ENCODE measurements at places on chromosomes 2 and 18.

GRCh38 chr18:79361766-79362522 is 33.8 kb upstream of the NFATC1 start:
- H3K4me3 ChIP-seq = no peak overlapping the region
- no peak for DNase-seq
- H3K27me3 ChIP-seq = no peaks in the 10 kb centered on the region

DNA sequence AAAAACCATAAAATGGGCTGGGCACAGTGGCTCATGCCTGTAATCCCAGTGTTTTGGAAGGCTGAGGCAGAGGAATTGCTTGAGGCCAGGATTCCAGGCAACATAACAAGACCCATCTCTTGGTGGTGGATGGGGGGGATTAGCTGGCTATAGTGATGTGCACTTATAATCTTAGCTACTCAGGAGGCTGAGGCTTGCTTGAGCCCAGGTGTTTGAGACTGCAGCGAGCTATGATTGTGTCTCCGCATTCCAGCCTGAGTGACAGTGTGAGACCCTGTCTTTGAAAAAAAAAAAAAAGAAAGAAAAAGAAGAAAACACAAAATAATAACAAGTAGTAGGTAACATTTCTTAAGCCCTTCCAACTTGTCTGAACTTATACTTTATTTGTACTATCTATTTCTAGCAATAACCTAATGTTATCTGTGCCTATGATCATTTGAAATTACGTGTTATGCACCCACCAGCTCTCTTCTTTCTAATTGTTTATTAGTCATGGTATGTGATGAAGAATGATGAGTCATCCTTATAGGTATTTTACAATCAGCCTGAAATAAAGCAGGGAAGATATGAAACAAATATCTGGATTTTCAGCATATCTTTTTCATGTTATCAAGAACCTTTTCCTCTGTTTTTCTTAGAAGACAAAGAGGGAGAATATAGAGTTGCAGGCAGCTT is 129.3 kb upstream of the UNC80 start:
- DNase-seq = no peak
- no peaks in the 10 kb centered on the region for H3K36me3 ChIP-seq
- no peak overlapping the region for H3K27ac ChIP-seq
- H3K27me3 ChIP-seq = no peaks in the 10 kb centered on the region
- no peak overlapping the region for H3K4me3 ChIP-seq

DNA sequence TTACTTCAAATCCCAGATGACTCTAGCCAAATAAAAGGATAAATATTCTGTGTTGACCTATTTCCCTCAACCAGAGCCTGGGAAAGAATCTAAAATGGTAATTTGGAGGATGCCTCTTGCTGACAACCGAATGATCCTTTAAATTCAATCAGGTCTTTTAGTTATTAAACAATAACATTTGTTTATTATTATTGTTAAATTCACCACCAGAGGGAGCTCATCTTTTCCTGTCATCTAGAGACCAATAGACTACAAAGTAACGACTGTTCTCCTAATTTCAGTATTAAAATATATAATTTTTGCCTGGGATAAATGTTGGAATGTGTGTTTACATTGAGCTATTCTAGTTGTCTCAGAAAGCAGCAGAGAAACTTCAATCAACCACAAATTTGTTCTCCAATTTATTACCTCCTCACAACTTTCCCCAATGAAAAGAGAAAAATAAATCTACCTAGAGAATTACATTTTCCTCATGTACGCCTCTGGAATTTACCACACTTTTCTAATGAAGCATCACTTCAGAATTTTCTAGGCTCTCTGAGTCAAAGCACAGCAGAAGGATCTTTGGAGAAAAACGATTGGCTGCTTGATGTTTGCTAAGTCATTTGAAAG is 142.7 kb downstream of the SCG2 start:
- no peak overlapping the region for H3K4me3 ChIP-seq
- DNase-seq = no peak
- no peaks in the 10 kb centered on the region for H3K27me3 ChIP-seq

DNA sequence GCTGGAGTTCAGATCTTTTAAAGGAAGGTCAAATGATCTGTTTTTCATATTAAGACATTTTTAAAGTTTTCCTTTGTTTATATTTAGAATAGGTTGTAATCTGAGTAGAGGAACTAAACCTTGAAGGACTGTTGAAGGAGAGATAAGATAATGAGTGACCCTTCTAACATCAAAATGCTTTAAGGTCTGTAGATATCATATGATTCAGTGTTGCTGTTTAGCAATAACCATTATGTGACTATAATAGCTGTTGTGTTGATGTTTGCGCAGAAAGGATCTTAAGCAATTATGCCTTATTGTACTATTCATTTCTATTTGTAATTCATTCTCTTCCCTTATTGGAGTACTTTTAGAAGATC is 60.0 kb downstream of the SLC16A14 start:
- H3K4me1 ChIP-seq = no peaks in the 10 kb centered on the region
- DNase-seq = peak; percentile 29
- H3K27me3 ChIP-seq = no peaks in the 10 kb centered on the region
- H3K36me3 ChIP-seq = no peaks in the 10 kb centered on the region
- H3K27ac ChIP-seq = no peak overlapping the region
- H3K4me3 ChIP-seq = no peak overlapping the region

GRCh38 chr18:62386091-62386490 is 61.0 kb downstream of the TNFRSF11A start:
- no peaks in the 10 kb centered on the region for H3K27me3 ChIP-seq
- DNase-seq = no peak
- H3K27ac ChIP-seq = no peak overlapping the region
- H3K4me3 ChIP-seq = no peak overlapping the region
- no peaks in the 10 kb centered on the region for H3K4me1 ChIP-seq

- peak; percentile 3 for DNase-seq
- no peak overlapping the region for H3K27ac ChIP-seq
- H3K27me3 ChIP-seq = no peaks in the 10 kb centered on the region
- no peak overlapping the region for H3K4me3 ChIP-seq
These were observed 205.7 kb downstream of the ALK start for GRCh38 chr2:29715655-29716054.

- H3K27ac ChIP-seq = no peak overlapping the region
- H3K4me3 ChIP-seq = no peak overlapping the region
- no peaks in the 10 kb centered on the region for H3K36me3 ChIP-seq
- no peaks in the 10 kb centered on the region for H3K27me3 ChIP-seq
These were observed 208.2 kb upstream of the EPHA4 start for GRCh38 chr2:221780281-221780688.

DNA sequence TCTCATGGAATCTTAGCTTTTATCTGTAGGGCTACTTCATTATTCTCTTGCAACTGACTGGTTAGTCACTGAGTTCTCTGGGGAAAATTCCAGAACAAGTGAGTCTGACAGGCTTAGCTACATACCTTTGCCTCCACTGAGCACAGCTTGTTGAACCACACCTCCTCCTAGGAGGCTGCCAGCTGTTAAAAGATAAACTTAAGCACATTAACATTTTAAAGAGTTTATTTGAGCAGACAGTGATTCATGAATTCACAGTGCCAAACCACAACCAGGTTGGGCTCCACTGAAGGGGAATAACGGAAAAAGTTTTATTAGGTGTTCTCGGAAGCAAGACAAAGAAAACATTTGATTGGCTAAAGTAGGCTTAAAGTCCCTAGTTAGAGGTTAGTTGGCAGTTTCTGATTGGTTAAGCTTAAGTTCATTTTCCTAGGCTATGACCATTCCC is 12.5 kb upstream of the SLC38A11 start:
- H3K36me3 ChIP-seq = no peaks in the 10 kb centered on the region
- H3K27ac ChIP-seq = no peak overlapping the region
- H3K4me3 ChIP-seq = no peak overlapping the region
- peaks cover 10% of the 10 kb centered on the region for H3K4me1 ChIP-seq
- no peaks in the 10 kb centered on the region for H3K27me3 ChIP-seq
- DNase-seq = no peak

DNA sequence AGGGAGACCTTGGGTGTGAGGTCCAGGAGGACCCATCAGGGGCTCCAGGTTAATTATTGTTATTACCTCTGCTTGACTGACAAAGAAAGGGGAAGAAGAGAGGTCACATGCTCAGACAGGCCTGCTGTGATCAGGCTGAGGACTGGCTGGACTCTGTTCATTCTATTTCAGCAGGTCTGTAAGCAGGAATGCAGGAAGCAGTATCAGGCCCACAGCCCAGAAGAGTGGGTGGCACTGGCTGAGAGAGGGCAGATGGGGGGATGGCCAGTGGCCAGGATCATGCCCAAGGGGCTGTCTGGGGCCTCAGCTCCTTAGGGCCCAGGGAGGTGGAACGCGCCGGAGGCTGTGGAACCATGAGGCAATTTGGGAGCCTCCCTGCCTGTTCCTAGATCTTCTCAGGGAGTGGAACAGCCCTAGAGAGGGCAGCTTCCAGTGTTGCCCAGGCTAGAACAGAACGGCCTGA is 43.7 kb upstream of the ZBTB7C start:
- no peaks in the 10 kb centered on the region for H3K36me3 ChIP-seq
- H3K27ac ChIP-seq = no peak overlapping the region
- no peak overlapping the region for H3K4me3 ChIP-seq
- peaks cover 9% of the 10 kb centered on the region for H3K4me1 ChIP-seq

GRCh38 chr2:74915743-74916142 is 42.7 kb upstream of the POLE4 start:
- no peaks in the 10 kb centered on the region for H3K36me3 ChIP-seq
- H3K4me1 ChIP-seq = peaks cover 3% of the 10 kb centered on the region

DNA sequence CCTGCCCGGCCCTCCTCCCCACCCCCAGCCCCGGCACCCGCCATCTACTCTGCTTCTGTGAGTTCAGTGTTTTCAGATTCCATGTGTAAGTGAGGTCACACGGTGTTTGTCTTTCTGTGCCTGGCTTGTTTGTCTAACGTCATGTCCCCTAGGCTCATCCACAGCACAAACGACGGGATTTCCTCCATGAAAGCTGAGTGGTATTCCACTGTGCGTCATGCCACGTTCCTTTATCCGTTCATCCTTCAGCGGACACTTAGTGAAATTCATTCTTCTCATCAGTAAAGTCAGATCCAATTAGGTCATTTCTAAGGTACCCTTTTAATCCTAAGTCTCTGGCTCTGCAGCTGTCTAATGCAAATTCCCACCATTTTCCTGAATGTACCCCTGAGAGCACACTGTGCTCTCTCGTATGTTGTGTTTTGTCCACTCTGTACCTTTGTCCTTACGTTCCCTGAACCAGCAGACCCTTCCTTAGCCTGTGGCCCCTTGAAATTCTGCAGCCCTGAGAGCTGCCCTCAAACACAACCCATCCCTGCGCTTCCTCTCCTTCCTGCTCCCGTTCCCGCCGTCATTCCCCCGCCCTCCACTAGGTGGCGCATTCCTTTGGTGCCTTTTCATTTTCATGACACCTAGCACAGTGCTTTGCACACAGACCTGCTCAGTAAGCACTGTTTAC is 44.1 kb downstream of the TRAPPC12 start:
- H3K4me1 ChIP-seq = no peaks in the 10 kb centered on the region
- no peak overlapping the region for H3K27ac ChIP-seq
- DNase-seq = peak; percentile 50
- no peaks in the 10 kb centered on the region for H3K27me3 ChIP-seq
- peaks cover 11% of the 10 kb centered on the region for H3K36me3 ChIP-seq

DNA sequence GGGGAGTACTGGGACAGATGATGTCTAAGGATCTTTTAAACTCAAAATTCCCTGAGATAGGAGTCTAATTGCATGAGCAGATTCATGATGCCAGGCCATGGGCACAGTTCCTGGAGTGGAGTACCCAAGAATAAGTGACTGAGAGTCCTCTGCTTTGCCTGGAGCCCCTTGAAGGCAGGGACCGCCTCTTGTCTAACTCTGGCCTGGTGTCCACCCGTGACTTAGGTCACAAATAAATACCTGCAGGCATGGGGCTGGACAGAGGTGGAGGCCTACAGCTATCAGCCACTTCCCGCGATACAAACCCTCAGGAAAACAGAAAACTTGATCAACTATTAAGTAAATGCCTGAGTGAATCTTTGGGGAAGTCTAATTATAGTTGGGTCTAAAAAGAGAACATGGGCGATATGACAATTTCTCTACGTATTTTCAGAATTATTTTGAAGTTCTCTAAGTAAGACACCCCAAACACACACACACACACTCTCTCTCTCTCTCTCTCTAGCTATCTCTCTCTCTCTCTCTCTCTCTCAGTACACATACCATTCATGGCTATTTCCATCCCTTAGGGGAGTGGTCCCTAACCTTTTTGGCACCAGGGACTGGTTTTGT is 1.8 kb upstream of the WIPF1 start:
- H3K27ac ChIP-seq = peak overlapping the region; percentile 99
- H3K36me3 ChIP-seq = peaks cover 3% of the 10 kb centered on the region
- no peak overlapping the region for H3K4me3 ChIP-seq
- H3K4me1 ChIP-seq = peaks cover 59% of the 10 kb centered on the region
- DNase-seq = no peak
- H3K27me3 ChIP-seq = no peaks in the 10 kb centered on the region

DNA sequence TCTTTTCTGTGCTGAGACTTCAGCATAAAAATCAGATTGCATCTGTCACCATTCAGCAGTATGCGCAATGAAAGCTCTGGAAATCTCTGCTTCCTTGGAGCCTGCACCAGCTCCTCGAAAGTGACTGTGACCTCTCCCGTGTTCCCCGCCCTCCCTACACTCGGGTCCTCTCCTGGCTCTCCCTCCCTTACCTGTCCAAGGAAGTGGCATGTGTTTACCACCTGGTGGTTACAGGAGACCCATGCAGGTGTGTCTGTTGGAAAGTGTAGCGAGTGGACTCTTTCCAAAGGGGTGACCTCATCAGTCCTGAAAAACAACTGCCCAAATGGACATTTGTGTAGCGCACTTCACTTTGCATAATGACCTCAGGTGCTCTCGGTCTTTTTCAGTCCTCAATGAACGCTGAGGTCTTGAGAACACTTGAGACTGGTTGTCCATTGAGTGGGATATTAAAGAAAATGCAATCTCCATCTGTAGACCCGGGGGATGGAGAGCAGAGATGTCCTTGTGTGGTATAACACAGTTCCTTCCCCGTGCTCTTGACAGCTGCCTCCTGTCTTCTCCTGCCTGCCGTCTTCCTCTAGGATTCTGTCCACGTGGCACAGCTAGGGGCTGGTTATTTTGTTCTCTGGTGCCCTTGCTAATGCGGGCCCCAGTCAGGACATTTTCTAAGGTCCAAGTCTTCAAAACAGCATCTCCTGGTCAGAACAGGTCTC is 133.2 kb downstream of the ACKR3 start:
- H3K27ac ChIP-seq = no peak overlapping the region
- no peaks in the 10 kb centered on the region for H3K27me3 ChIP-seq
- H3K4me3 ChIP-seq = no peak overlapping the region

DNA sequence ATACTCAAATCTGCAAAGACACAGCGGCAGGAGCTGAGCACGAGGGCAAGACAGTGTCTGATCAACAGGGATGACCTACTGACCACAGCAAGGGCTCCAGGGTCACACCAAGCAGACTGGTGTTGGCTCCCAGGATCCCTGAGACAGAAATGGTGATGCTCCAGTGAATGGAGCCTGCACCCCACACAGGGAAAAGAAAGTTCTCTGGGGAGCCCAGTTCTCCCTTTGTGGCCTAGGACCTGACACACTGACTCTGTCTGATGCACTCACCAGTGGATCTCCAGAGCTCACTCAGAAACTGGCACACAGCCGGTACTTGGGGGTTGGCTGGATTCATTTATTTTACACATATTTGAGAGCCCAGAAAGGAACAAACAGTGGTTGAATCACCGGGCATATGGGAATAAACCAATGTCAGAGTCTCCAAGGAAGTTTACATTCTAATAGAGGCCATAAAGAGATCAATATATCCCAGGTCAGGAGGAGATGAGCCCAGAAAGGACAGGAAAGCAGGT is 215.6 kb upstream of the ARL4C start:
- no peaks in the 10 kb centered on the region for H3K4me1 ChIP-seq
- H3K27me3 ChIP-seq = no peaks in the 10 kb centered on the region
- H3K36me3 ChIP-seq = no peaks in the 10 kb centered on the region
- no peak overlapping the region for H3K27ac ChIP-seq
- no peak for DNase-seq

- no peak overlapping the region for H3K4me3 ChIP-seq
- no peaks in the 10 kb centered on the region for H3K36me3 ChIP-seq
- no peak overlapping the region for H3K27ac ChIP-seq
- peaks cover 64% of the 10 kb centered on the region for H3K27me3 ChIP-seq
- peak; percentile 14 for DNase-seq
- no peaks in the 10 kb centered on the region for H3K4me1 ChIP-seq
These were observed 694 bp downstream of the THSD7B start for GRCh38 chr2:136766073-136766404.

Measured in common myeloid progenitor, CD34-positive (primary cell).